ENCODE measurements at places on chromosomes 11 and 22.
A peak's percentile ranks its signal among the peaks of the same experiment; 100 is the strongest.

DNA sequence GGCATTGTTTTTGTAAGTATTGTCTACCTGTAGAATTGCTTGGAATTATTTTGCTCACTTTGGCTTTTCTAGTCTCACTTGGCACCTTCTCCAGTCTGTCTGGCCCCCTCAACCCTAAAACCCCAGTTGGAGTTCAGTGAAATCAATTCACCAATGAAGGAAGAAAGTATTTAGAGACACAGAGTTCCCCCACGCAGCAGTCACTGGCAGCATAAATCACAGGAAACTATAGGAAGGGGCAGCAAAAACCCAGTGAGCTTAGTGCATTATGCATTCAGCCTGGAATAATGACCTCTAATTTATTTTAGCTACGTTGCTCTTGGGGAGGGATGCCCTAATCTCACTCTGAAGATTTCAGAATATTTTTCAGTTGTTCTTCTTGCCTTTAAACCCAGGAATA lies 204.7 kb upstream of the BLID start:
- DNase-seq, result no peak

GRCh38 chr11:72812967-72813739 lies 1.1 kb upstream of the ATG16L2 start:
- DNase-seq, result peak; percentile 32

DNA sequence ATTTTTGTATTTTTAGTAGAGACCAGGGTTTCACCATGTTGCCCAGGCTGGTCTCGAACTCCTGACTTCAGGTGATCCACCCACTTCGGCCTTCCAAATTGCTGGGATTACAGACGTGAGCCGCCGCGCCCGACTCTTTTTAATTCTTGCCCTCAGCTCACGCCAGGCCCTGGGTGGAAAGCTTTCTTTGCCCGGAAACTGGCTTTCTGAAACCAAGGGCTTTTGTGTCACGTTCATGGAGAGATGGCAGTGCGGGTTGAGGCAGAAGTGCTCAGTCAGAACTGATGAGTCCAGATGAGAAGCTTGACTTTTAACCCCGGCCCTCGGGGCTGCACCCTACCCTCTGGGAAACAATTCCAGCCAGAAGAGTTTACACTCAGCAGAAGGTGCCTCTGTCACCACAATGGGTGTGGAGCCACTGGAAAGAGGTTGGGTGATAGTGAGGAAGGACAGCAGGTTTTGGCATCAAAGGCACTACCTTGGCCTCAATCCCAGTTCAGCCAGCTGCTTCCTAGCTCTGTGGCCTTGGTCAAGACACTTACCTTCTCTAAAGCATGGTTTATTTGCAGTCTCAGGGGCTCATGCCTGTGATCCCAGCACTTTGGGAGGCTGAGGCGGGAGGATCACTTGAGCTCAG lies 890 bp upstream of the ARFGAP3 start:
- no peak for DNase-seq

GRCh38 chr11:26578998-26579661 lies 7.1 kb upstream of the MUC15 start:
- DNase-seq, result no peak

DNA sequence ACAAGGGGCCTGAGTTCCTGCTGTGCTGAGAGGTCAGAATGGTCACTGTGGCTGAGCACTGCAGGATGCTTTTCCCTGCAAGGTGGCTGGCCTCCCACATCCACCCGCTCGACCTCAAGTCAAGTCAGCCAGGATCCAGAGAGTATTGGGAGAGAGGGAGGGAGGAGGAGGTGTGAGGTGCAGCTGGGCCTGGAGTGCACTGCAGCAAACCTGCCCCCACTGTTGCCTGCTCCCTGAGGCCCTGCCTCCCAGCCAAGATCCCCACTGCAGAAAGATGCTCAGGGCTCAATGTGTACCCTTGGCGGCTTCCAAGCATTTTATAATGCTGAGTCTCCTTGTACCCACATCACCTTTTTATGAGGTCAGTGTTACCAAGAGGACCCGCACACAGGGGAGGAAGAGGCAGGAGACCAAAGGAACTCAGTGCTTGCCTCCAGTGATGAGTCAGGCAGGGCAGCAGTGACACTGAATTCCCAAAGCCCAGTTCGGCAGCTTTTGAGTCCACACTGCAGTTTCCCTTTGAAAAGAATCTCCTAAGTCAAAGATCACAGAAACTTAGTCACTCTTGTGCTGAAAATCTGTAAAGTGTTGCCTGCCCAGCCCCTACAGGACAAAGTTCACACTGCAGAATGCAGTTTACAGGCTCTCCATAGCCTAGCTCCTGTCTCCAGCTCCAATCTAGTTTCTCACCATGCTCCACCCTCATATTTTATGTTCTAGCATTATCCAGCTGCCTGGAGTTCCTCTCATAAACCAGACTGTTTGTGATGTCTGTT lies 3.1 kb downstream of the ENDOD1 start:
- no peak for DNase-seq

- DNase-seq, result no peak
Measured at GRCh38 chr22:24420072-24420976, 7.1 kb upstream of the ADORA2A start.

DNA sequence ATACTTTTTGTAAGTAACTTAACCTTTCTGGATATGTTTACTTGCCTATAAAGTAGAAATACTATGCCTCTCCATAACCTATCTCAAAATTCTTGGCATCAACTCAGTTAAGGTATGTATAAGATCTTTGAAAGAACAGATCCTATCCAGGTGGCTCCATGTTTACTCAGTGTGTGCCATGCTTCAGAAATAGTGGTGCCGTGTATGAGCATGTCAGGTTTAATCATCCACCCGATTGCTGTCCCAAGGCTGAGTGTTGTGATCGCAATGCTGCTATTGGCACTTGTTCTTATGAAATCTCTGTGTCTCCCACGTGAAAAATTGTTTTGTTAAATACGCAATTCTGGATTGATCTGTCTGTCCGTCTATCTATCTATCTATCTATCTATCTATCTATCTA lies 85.9 kb upstream of the SNX19 start:
- DNase-seq, result no peak

DNA sequence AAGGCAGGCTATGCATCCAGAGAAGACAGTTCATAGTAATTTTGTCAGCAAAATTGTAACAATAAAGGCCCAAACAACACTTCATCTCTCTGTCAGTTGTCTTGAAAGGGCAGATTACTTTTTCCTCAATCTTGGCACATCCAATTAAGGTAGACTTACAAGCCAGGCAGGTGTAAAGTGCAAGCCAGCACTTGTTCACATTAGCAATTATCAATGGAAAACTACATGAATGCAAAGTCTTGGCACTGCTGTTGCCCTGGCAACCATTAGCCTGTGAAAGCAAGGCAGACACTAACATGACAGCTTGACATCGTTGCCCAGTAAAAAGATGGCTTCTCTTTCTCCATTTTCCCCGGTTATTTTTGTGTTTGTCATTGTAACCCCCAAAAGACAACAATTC lies 677.2 kb upstream of the TENM4 start:
- no peak for DNase-seq

DNA sequence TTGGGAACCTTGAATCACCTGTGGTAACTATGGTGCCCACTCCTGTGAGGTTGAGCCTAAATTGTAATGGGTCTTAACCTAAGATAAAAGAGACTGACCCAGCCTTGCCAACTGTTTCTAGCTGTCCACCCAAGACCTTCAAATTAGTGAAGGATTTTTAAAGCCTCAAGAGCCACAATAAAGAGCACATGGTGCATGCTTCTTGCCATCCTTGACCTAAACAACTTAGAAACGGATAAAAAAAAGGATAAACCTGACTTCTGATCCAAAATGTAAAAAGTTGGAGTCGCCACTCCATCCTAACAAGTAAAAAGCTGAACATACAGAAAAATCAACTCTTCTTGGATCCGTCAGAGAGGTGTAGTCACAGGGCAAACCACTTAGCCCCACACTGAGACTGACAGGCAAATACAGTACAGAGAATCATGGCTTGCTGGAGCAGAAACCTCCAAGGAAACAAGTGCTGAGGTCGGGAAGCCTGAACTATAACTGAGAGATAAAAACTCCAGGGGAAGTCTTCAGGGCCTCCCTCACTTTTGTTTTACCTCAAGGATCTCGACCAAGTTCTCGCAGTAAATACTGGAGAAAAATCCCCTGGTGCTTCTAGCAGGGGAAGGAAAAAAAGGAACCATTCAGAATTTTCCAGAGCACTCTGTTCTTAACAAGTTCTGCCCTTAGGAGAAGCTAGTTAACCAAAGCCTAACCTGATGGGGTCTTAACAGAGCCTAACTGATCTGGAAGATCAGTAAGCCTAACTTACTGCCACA lies 16.3 kb downstream of the ENTHD1 start:
- DNase-seq, result no peak

DNA sequence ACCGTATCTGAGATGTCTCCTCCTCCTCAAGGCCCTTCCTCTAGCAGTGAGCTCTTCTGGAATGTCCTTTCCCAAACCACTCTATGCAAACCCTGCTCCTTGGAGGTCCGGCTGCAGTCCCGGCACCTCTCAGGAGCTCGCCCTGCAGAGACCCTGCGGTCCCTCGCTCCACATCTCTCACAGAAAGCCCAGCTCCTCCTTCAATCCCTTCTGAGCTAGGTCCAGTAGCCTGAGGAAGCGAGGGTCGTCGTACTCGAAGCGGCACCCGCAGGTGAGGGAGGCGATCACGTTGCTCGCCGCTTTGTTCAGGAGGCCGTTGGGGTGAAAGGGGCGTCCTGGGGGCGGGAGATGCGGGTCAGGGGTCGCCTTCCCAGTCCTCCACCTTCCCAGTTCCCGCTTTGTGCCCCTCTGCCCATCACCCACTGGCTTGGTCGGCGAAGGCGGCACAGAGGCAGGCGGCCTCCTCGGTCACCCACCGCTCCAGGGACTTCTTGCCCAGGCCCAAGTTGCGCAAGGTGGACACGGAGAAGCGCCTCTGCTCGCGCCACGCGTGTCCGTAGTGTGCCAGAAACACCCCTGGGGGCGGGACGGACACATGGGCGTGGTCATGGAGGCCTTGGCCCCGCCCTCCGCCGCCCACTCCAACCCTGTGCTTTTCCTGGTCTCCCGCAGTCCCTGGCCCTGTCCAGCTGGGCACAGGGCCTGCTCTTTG lies 21.5 kb upstream of the CYP2D6 start:
- DNase-seq, result no peak

DNA sequence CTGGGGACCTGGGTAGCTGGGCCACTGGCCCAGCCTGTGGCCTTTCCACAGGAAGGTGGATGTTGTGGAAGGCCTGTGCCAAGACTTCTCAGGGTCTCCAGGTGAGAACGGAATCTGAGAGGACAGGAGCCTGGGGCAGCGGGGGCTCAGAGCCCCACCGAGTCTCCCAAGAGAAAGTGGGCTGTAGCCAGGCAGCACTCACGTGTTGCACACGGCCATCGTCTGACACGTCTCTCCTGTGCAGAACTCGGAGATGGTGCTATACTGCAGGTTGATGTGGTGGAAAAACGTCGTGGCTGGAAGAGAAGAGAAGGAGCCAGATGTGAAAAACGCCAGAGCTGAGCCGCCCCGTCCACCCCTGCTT lies 6.4 kb downstream of the MOB2 start:
- no peak for DNase-seq

GRCh38 chr11:127996825-127997224 lies 590.5 kb downstream of the ETS1 start:
- no peak for DNase-seq

DNA sequence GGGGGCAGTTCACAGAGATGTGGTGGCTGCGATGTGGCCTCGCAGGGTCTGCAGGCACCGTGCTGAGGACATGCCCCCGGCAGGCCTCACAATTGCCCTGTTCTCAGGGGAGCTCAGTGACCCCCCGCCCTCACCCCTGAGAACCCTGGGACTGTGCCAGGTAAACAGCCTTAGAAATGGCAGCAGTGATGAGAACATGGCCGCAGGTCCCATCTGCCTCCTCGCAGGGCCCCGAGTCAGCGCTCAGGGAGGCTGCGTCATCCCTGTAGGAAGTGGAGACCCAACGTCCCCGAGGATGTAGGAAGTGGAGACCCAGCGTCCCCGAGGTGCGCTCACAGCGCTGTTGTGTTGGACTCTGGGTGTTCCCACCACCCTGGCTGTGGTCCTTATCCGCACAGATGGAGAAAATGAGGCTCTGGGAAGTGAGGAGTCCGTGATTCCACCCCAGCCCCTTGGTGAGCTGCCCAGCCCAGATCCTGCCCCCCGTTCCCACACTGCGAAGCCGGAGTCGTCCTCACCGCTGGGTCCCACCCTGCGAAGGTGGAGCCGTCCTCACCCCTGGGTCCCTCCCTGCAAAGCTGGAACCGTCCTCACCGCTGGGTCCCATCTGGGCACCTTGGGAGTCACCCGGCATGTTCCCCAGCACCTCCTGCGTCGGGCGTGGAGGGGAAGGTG lies 1086.8 kb downstream of the BRD1 start:
- no peak for DNase-seq

DNA sequence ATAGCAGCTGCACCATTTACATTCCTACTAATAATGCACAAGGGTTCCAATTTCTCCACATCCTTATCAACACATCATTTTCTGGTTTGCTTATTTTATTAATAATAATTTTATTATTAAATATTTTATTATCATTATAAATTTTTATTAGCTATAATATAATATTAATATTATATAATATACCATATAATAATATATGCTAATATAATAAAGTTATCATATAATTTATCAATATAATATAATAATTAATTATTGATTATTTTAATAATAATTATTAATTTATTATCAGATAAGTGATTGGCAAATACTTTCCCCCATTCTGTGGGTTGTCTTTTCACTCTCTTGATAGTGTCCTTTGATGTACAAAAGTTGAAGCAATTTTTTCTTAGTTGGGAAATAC lies 27.7 kb downstream of the OR2AT4 start:
- no peak for DNase-seq

DNA sequence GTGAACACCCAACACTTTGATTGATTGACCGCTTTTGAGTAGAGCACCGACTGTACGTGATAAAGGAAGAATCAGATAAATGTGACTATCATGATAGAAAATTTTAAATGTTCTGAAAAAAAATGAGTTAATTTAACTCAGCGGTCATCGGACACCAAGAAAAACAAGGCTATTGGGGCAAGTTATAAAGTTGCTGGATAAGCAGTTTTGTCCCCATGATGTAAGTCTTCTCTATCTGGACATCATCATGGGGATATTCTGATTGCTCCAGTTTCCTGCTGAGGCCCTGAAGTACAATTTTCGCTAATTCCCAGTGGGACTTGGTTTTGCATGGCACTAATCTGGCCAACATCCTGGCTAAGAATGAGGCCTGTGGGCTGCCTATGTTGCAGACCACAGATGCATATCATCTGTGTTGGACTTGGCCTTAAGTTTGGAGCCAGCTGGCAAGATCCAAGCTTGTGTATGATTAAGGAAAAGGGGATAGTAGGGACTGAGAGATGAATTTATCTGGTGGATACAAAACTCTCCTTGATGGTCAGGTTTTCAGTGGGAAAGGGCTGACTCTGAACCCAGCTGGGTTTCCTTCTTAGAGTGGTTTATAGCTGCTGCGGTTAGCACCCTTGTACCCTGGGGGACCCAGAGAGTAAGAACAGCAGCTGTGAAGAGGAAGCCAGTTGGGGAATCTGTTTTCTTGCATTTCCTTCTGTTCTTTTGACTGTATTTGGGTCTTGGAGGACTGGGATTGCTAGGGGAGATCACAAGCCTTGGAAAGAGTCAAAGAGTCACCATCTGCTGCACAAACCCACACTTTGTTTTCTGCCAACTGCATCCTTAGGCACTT lies 118.3 kb downstream of the SEZ6L start:
- no peak for DNase-seq

Measured in T-cell (primary cell).